NCI-H1105 treated with DMSO at 0.1 percent for 48 hours (cell line): ENCODE measurements at places on chromosomes 13 and 19.
A peak's percentile ranks its signal among the peaks of the same experiment; 100 is the strongest.

DNA sequence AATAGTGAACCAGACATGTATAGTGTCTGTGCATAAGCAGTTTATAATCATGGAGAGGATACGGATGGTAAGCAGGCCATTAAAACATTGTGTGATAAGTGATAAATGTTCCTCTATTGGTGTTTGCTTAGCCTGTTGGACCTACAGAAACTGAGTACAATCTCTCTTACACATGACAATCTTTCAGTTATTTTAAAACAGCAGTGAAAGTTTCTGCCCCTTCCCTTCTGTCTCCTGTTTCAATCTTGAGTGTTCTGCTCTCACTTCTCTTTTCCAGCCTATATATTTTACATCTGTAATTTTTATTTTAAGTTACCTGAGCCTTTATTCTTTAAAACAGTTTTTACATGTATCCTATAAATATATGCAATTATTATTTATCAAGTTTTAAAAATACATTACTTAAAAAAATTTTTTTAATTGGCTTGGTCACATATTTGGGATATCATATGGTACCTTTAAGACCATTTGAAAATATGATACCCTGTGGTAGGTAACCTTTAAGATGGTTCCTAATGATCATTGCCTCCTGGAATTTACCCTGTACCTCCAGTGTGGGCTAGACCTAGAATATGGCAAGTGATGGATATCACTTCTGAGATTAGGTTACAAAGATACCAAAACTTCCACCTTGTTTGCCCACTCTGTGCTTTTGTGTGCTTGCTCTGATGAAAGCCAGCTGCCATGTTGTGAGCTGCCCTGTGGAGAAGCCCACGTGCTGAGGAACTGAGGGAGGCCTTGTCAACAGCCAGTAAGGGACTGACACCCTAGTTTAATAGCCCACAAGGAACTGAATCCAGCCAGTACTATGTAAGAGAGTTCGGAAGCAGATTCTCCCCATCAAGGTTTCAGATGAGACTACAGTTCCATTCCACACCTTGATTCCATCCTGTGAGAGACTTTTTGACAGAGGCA is 99.3 kb downstream of the DHRS12 start:
- DNase-seq: no peak

DNA sequence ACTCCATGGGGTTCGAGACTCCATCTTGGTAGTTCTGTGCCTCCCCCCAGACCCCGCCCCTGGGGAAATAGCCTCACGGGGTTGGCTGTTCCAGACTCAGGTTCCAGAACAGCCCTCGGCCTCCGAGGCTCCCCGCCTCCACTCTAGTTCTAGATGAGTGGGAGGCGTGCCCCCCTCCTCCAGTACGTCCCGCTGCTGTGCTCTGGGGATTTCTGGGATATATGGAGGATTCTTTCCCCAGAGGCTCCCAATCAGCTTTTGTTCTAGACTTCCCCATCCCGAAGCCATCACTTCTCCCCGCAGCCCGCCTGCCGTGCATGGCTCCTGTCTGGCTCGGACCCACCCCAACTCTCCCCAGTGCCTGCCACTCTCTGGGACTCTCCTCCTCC is 1.9 kb upstream of the CACNG7 start:
- DNase-seq: no peak

DNA sequence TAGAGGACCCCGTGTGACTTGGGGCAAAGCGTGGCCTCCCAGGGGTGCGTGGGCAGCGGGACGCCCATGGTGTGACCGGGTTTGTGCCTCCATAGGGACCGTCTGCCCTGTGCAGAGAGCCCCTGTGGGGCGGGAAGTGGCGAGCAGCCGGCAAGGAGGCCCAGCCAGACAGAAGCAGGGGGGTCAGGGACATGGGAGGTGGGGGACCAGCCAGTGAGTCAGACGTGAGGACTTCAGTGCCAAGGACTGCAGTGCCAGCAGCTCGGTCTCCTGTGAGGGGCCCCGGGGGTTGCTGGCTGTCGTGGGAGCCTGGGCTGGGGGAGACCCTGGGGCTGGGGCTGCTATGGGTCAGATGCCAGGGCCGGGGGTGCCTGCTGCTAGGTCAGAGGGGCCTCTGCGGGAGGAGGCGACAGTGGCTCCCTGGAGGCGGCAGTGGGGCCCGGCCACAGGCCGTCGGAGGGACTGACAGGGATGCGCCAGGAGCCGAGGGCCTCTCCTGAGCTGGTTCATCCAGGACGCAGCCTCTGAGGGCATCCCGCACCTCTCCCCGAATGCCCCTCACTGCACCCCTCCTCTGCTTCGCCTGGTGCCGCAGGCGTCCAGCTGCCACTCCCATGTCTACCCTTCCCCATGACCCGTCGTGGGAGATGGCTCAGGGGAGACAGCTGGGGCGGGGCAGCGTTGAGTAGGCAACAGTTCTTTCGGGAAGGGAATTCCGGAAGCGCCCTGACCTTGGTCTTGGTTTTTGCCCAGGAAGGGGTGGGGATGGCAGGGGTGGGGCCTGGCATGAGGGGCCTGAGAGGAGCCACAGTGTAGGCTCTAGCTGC is 80.0 kb downstream of the KDM4B start:
- DNase-seq: no peak

GRCh38 chr13:57128909-57129308 is 11.8 kb upstream of the PRR20A start:
- DNase-seq: no peak

- no peak for DNase-seq
Measured at GRCh38 chr13:64778002-64778401, 2452.1 kb downstream of the PCDH9 start.

GRCh38 chr19:2488942-2489731 is 13.2 kb downstream of the GADD45B start:
- peak; percentile 36 for DNase-seq

GRCh38 chr13:91595677-91596076 is 197.3 kb downstream of the GPC5 start:
- DNase-seq: no peak

DNA sequence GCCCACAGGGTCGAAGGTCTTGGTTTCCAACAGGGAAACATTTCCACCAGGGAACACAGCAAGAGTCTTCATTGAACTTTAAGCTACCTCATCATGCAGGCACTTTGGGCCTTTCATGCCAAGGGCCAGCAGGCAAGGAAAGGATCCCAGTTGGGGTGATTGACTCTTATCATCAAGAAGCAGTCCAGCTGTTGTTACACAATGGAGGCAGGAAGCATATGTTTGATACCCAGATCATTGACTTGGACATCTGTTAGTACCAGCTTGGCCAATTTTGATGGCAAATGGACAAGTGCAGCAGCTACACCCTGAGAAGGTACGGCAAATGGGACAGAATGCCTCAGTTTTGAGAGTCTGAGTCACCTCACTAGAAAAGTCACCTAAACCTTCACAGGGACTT is 10.9 kb upstream of the RCBTB1 start:
- no peak for DNase-seq

DNA sequence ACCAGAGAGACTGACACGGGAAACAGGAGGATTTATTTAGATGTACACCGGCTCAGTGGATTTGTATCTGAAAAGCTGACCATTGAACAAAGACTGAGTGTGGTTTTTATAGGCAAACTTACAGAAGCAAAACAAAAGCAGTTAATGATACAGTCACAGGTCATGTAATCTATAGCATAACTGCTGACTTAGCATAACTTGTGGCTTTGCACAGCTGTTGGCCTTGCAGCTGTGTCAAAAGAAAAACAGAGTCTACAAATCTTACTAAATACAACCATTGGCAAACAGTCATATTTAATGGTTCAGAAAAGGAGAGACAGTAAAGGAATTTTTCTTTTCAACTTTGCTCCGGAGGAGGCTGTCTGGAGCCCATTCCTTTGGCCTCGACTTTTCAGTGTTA is 2.3 kb upstream of the ILF3 start:
- no peak for DNase-seq

DNA sequence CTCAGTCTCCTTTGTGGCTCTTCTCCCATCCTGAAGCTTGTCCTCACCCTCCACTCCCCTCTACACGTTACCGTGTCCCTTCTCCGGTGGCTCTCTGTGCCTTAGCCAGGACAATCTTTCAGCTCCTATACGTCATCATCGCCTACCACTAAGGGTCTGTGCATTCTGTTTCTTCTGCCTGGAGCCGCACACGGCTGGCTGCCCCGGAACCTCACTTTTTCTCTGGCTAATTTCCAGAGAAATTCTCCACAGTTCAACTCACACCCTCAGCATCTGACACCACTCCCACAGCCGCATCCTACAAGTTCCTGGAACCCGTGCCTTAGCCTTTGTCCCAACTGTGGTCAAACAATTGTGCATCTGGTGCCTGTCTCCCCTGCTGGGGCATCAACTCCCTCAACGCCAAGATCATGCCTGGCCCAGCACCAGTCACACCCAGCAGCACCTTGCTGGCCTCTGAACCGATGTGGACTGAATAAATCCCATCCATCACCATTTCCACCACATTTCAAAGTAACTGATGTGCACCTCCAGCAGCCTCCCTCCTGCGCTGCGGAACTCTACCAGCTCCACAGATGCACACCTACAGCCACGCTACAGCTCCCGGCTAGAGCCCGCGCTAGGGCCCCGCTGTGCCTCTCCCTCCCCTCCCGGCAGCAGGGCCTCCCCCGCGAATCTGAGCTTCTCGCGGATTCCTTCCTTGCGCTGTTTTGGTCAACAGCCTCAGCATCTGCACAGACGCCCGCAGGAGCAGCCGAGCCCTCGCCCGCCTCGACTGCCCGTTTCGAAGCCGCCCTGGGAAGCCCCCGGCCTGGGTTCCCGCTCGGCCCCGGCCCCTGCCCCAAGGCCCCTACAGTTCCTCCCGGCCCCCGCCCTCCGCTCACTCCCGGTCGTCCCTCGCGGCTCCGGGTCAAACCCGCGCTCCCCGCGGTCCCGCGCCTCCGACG is 689 bp downstream of the DCUN1D2 start:
- peak; percentile 48 for DNase-seq

DNA sequence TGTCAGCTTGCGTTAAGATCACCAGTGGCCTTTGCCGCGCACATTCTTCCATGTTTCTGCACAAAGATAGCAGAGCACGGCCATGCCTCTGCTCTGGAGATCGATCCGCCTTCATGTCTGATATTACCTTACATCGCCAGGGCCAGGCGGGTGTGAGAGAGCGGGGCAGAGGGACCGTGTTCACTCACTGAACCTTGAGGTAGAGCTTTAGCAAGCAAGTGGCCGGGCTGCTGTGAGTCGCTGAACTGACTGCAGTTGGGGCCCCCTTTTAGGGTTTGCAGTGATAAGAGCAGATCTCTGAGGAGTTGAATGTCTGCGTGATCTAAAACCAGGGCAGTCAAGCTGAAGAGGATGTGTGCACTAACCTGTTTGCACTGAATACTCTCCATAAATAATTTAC is 275.4 kb upstream of the OBI1 start:
- DNase-seq: no peak

- no peak for DNase-seq
Measured at GRCh38 chr13:60617991-60618733, 221.1 kb downstream of the TDRD3 start.

DNA sequence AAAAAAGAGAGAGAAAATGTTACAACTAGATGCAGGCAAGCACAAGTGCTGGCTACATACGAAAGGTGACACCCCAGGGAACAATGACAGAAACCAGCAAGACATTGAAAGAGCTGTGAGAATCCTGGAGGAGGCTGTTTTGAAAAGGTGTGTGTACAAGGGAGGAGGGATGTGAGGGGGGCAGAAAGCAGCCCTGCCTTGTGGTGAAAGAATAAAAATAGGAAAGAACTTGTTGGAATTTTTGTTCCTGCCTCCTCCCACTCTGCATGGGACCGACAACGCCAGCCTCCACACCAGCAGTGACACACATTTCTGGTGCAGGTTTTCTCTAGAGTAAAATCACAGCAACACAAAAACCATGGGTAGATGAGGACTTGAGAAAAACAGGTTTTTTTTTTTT is 1258.6 kb downstream of the PCDH9 start:
- DNase-seq: no peak

GRCh38 chr13:21749410-21749809 is 78.5 kb downstream of the FGF9 start:
- DNase-seq: no peak

- no peak for DNase-seq
Measured at GRCh38 chr13:44107357-44108121, 227.8 kb downstream of the LACC1 start.

GRCh38 chr19:19540064-19540714 is 2.1 kb downstream of the CILP2 start:
- no peak for DNase-seq

DNA sequence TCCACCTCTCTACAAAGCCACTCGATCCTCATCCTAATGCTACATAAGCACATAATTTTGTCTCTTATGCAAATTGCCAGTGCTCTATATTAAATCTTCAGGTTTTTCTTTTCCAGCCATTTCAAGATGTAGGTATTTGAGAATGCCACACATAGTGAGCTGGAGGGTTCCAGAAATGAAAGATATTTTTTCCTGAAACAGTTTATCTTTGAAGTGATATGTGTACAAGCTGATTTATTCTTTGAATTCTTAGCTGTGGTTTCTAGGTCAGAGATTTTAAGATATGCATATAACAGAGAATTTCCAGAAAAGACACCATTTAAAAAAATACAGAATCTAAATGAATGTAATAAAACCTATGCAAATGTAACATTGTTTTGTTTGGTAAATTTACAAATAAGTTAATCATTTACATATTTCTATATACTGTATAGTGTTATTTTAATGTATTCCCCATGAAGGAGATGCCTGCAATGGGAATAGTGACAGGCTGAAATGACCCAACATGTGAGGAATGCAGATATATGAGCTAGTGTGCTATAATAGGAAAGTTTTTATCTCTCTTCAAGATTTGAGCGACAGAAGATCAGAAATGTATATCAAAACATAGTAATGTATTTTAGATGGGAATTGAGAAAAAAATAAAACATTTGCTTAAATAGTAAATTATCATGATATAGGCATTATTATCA is 570.2 kb downstream of the SLITRK1 start:
- no peak for DNase-seq

GRCh38 chr13:22629374-22629773 is 551.4 kb upstream of the SGCG start:
- peak; percentile 0 for DNase-seq

DNA sequence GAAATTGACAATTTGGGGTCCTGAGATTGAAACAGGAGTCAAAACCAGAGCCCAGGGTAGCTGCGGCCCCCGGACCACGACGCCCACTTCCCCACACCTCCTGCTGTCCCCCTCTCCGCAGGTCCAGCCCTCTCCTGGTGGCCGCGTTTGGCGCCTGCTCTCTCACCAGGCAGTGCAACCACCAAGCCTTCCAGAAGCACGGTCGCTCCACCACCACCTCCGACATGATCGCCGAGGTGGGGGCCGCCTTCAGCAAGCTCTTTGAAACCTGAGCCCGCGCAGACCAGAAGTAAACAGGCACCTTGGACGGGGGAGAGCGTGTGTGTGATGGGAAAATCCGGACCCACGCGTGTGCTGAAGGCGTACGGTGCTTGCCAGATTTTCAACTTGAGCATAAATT is 22.9 kb downstream of the NAXD start:
- no peak for DNase-seq
